ENCODE measurements at places on chromosomes 1 and 21.

DNA sequence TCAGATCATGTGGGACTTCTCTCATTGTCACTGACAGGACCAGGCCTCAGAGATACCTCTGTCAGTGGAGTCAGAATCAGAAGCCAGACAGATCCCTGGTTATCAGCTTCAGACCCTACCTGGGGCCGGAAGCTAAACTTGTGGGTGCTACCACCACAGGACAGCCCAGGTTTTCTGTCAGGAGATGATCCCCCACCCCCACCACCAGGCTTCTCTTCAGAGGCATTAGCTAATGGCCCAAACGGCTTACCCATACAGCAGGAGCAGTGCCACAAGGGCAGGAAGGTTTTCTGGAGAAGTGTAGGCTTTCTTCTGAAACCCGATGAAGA, 105.5 kb downstream of the ABCA4 start:
- DNase-seq, result no peak

DNA sequence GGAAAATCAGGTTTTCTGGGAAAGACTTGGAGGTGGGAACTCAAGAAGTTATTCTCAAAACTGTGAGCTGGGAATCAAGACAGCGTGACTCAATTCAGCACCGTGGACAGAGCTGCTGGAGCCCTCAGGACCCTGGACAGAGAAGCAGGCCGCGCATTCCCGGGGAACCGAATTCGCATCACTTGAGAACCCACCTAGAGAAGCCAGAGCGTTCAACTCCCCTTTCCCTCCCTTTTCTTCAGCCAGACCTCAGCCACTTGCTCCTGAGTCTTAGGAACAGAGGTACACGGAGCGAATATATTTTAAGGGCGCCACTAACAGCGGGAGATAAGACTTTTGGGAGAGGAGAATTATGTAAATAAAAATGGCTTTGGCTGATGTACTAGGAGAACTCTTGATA, 2.0 kb upstream of the LIN28A start:
- no peak for DNase-seq

- DNase-seq, result no peak
Measured at GRCh38 chr1:226646026-226646869, 92.8 kb downstream of the ITPKB start.

DNA sequence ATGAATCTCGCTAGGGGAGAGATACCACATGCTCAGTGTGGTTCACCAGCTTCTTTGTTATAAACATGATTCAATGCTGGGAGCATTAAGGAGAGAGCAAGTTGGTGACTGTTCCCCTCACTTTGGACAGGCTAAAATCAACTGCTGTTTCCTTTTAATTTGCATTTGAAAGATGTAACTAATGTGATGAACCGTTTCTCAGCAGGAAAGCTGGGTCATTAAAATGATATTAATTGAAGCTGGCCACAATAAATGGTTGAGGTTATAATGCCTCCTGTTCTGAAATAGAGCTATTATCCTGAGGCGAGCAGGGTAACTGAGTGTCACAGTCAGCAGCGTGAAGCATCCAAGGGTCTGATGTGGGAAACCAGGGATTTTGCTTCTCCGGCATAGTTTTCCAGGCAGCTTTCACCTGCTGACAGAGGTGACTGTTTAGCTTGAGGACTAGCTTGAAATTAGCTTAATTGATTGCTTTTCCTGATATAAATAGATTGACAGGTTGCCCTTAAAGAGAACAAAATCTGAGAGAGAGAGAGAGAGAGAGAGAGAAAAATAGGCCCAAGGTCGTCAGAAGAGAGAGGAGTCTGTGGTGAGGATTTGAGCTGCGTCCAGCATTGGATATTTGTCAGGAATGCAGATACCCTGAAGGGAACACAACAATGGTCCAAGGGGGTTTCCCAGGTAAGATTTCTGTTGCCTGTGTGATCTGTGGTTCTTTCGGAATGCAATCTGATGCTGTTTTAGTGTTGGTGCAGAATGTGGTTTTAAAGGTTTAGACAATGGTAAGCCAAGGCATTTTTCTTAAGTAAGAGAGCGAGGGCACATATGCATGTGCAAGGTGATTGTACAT, 209.7 kb downstream of the PATJ start:
- no peak for DNase-seq
